OCI-LY7 (cell line): ENCODE measurements at places on chromosomes 1 and 21. TPM values are rescaled to one million over a fixed set of nuclear protein-coding genes. Genes with fewer than 3 reads are reported as not detected.
A peak's percentile ranks its signal among the peaks of the same experiment; 100 is the strongest.

DNA sequence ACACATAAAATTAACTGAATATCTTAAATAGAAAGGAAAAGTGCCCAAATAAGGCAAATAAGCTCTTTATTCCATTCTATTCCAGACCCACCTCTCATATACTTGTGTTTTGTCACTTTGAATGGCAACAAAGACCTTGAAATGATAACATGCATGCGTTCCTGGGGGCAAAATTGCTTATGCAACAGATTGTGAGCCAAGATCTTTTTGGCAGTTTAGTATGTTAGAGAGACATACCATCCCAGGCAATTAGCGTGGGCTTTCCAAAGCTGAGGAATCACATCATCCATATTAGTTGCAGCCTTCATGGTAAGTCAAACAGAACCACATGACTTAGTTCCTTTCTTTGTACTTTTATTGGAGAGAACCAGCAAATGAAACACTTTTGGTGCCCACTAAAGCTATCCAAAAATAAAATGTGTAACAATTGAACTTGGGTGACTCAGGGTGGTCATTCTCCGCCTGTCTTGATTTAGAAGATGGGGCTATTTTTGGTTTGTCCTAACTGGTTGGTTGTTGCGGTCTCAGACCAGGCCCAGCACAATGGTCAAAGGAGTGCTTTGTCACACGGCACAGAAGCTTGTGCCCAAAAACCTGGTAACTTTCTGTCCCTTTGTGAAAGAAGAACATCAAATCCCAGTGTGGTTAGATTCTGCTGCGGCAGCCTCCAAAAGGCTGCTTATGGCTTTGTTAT lies 68.7 kb upstream of the ATF3 start:
- no peak for DNase-seq

- no peak for DNase-seq
These were observed 17.4 kb upstream of the LCE3A start for GRCh38 chr1:152640351-152640750.

GRCh38 chr1:19032701-19033514 lies 76.4 kb upstream of the IFFO2 start:
- DNase-seq: no peak

- DNase-seq: peak; percentile 81
These were observed 24.1 kb downstream of the GPR3 start for GRCh38 chr1:27416387-27417111.

DNA sequence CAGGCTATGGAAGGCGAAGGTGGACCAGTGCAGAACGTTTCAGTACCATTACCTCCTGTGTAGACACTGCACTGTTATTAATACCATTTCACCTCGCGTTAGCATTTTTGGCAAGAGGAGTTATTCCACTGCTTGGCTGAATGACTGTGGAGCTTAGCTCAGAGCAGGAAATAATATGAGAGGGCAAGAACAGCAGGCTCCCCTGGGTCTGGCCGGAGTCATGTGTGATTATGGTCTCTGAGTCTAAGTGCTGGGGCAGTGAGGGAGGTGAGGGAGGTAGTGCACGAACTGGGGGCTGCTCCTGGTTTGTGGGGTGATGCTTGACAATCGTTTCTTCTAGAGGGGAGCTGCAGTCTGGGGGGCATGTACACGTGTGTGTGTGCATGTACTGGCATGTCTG lies 82.9 kb downstream of the MDM4 start:
- no peak for DNase-seq

- no peak for DNase-seq
These were observed 25.7 kb upstream of the OR10J5 start for GRCh38 chr1:159561497-159561896.

- DNase-seq: no peak
These were observed 48.6 kb downstream of the PTPRC start for GRCh38 chr1:198687429-198687828.

- peak; percentile 93 for DNase-seq
These were observed 51.0 kb downstream of the GADD45A start for GRCh38 chr1:67735806-67736627.

DNA sequence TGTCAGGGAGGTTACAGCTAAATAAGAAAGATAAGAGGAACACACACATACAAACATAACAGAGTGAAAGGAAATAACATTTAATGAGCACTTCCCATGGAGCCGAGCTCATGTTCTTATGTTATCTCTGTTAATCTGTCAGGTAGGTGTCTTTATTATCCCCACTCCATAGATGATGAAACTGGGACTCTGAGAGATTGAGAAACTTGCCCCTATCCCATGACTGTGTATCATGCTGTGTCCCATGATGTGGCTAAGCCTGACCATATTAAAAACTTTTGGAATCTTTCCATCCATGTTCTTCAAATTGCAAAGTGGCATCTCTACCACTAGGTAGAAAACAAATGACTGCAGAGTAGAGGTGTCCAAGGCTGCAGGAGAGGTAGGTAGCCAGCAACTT lies 285.2 kb upstream of the SGIP1 start:
- no peak for DNase-seq

DNA sequence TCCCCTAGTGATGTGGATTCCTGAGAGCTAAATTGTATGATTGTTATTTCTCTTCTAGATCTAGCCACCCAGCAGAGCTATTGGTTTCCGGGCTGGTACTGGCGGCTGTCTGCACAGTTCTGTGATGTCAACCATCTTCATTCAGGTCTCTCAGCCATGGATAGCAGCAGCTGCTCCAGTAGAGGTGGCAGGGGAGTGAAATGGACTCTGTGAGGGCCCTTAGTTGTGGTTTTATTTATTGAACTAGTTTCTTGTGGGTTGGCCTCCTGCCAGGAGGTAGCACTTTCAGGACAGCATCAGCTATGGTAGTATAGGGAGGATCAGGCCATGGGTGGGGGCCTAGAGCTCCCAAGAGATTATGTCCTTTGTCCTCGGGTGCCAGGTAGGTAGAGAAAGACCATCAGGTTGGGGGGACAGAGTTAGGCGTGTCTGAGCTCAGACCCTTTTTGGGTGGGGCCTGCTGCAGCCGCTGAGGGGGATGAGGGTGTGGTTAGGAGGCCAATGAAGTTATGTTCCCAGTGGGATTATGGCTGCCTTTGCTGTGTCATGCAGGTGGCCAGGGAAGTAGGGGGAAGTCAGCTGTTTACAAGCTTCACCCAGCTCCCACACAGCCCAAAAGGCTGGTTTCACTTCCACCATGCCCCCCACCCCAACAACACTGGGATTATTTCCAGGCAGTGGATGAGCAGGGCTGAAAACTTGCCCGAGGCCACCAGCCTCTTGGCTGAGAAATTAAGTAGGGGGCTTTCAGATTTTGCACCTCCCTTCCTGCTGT lies 55.1 kb upstream of the RGS4 start:
- DNase-seq: no peak

- no peak for DNase-seq
These were observed 65.4 kb downstream of the SGIP1 start for GRCh38 chr1:66599346-66599745.

DNA sequence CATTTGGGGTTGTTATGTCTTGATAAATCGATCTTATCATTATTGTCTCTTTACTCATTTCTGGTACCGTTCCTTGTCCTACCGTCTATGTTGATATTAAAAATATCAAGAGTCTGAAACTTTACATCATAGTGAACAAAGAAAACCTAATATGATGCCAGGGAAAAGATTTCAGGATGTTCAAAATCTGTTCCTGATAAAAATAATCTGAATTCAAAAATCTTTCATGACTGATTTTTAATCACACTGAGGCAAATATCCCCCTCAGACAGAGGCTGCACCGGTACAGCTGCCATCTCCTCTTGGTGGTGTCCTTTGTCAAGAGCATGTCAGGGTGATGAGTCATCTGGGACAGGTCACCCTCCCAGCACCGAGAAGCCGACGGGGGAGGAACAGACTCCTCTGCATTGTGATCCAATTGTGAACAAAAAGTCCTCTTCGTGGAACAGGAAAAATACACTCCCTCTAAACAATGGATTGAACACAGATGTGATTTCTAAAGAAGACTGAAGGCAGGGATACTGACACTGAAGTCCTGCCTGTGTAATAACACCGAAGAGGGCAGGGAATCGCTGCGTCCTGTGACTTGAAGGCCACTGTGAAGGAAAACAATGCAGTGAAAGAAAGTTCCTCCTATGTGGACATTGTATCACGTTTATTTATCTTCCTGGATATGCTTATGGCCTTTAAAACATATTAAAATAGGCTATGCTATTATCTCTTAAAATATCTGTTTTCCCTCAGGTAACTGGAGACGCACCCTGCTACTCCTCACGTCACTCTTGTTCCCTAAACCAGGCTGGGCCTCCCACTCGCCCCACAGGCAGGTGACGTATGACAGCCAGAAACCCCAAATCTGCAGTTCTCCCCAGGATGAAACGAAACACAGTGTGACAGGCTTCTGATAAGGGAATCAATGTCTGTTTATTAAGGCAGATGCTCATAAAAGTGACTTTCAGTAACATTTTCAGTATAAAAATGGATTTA lies 4.3 kb upstream of the SPATC1L start:
- no peak for DNase-seq

GRCh38 chr1:109490029-109490933 lies 3.6 kb upstream of the CYB561D1 start:
- DNase-seq: peak; percentile 68

DNA sequence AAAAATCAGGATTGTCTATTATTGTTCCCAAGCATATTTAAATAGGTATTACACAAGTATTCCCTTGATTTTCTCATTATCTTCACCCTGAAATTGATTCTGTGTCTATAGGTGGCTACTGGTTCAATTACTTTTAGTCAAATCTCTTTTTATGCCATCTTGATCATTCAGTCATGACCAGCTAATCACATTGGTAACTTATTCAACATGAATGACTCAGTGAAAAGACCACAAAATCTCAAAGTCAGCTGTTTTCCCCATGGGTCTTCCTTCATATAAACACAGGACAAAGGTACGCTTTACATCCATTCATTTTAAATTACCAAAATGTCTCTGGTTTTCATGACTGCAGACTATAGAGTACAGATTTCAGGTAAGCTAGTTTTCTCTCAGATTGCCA lies 23.7 kb upstream of the NRIP1 start:
- no peak for DNase-seq

DNA sequence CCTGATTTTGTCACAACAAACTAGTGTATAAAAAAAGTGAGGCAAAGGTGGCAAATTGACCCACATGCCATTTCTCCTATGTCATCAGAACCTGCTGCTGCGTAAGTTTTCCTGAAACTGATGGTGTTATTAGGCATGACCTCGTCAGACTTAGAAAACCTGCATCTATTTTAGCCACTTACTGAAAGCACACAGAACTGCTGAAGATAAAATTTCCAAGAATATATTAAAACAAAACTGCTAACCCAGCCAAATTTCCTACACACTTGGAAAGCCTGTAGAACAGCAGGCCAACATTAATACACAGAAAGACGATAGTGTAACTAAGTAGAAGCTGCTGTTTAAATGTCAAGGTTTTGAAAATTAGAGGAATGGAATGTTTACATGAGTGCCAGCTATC lies 674.5 kb upstream of the CXADR start:
- DNase-seq: no peak

DNA sequence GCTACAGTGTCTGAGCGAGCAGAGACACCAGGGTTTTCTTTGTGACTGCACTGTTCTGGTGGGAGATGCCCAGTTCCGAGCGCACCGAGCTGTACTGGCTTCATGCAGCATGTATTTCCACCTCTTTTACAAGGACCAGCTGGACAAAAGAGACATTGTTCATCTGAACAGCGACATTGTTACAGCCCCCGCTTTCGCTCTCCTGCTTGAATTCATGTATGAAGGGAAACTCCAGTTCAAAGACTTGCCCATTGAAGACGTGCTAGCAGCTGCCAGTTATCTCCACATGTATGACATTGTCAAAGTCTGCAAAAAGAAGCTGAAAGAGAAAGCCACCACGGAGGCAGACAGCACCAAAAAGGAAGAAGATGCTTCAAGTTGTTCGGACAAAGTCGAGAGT lies 2.7 kb downstream of the ZBTB18 start:
- DNase-seq: no peak

DNA sequence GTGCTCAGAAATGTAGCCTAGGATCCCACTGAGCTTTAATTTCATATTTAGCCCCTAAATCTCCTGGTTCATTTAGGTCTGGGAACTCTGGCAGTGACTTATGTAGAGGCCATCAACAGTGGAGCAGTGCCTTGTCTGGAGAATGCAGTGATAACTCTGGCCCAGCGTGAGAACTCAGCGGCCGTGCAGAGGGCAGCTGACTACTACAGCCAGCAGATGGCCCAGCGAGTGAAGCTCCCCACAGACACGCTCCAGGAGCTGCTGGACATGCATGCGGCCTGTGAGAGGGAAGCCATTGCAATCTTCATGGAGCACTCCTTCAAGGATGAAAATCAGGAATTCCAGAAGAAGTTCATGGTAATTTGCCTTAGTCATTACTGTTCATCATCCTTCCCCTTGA lies 17.8 kb downstream of the GBP6 start:
- no peak for DNase-seq

GRCh38 chr1:167516404-167517388 lies 1.6 kb downstream of the CD247 start:
- no peak for DNase-seq

GRCh38 chr1:96703186-96703585 lies 18.4 kb upstream of the PTBP2 start:
- DNase-seq: no peak

- peak; percentile 82 for DNase-seq
These were observed 572 bp upstream of the SRSF10 start for GRCh38 chr1:23980728-23981070.

DNA sequence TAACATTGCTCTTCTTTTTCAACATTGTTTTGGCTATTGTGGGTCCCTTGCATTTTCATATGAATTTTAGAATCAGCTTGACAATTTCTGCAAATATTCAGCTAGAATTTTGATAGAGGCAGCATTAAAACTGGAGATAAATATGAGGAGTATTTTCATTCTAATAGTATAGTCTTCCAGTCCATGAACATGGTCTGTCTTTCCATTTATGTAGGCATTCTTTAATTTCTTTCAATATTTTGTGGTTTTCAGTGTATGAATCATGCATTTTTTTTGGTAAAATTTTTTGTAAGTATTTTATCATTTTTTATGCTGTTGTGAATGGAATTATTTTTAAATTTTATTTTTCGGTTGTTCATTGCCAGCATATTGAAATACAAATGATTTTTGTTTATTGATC lies 97.2 kb downstream of the DNAH14 start:
- no peak for DNase-seq

DNA sequence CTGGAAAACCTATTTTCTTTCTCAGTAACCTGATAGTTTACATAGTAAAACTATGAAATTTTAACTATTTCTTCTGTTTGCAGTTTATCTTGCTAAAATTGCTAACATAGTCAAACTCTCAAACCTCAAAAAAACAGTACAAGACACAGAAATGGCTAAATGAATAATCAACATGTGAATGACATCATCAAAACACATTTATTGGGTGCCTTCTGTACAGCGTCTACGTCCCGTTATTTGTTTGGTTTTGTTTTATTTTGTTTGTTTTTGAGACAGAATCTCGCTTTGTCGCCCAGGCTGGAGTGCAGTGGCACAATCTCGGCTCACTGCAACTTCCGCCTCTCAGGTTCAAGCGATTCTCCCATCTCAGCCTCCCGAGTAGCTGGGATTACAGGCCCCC lies 11.2 kb downstream of the RBM34 start:
- no peak for DNase-seq

B3GALT5 gene
- total RNA-seq: not detected in 2 replicates

C1orf94 gene
- not detected in 2 replicates for total RNA-seq

ZMYM4 gene
- 43.8 and 54.3 TPM in 2 replicates for total RNA-seq

SIM2 gene
- not detected in 2 replicates for total RNA-seq

CHI3L2 gene
- total RNA-seq: 88.7 and 95.4 TPM in 2 replicates

BCL10 gene
- total RNA-seq: 29.0 and 32.5 TPM in 2 replicates

IL10 gene
- not detected in 2 replicates for total RNA-seq

AMPD1 gene
- total RNA-seq: not detected in 2 replicates

C1orf116 gene
- total RNA-seq: not detected in 2 replicates
